ENCODE measurements at places on chromosomes 1 and 21.
A peak's percentile ranks its signal among the peaks of the same experiment; 100 is the strongest.

DNA sequence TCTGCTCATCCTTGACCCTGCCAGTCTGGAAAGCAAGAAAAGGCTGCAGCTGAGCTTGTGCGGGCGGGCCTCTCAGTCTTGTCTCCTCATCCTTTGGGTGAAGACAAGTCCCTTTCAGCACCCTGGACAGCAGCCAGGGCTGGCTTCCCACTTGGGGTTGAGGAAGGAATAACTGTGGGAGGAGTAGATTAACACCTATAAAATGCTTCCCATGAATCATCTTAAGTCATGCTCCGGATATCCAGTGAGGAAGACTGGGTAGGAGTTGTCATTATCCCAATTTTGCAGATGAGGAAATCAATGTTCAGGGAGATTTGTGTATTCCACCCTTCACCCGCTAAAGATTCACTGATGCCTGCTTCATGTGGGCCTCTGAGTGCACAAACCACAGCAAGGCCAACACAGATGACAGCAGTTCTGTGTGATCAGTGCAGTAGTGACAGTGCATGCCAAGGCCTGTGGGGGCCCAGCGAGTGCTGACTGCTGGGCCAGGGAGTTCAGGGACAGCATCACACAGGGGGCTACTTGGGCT, 20.1 kb upstream of the COL16A1 start:
- DNase-seq = no peak

- no peak for DNase-seq
Observed at GRCh38 chr1:9882296-9882944, 27.6 kb downstream of the CTNNBIP1 start.

DNA sequence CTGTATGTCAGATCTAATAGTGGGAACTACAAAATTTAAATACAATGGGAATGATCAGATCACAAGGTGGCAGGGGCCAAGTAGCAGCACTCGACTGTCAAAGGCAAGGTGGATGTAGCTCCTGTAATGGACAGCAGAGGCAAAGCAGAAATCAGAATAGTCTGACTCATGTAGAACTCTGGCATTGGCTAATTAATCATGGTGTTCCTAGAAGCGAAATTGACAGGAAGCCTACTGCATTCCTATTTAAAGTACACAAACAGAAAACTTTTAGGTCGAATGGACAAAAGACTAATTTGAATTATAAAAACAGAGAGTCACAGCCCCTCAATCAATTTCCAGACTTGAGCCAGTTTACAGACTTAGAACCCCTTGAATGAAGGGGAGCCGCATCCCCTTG, 17.4 kb upstream of the IL12RB2 start:
- DNase-seq = no peak

- DNase-seq = peak; percentile 89
Observed at GRCh38 chr1:209513226-209513625, 70.3 kb upstream of the CAMK1G start.

- DNase-seq = no peak
Observed at GRCh38 chr1:241600496-241600901, 39.7 kb downstream of the CHML start.

GRCh38 chr1:17028662-17029188, 17.0 kb upstream of the ATP13A2 start:
- no peak for DNase-seq

GRCh38 chr1:28642056-28642846, 616 bp downstream of the TAF12 start:
- DNase-seq = no peak

GRCh38 chr21:36087362-36088138, 17.7 kb downstream of the CBR1 start:
- DNase-seq = peak; percentile 42

GRCh38 chr1:180581635-180582039, 22.9 kb downstream of the OVAAL start:
- DNase-seq = no peak

- peak; percentile 75 for DNase-seq
Observed at GRCh38 chr1:168136709-168137514, at the start of gene GPR161. TSS of gene GPR161 (minus strand) at chr1:168136930. CDS start at chr1:168104850, 32,080 bp downstream.

- DNase-seq = no peak
Observed at GRCh38 chr1:14733048-14733778, 134.7 kb downstream of the KAZN start.
